Neural crest cell (in vitro differentiated cells): ENCODE measurements at places on chromosomes 6 and 20.

DNA sequence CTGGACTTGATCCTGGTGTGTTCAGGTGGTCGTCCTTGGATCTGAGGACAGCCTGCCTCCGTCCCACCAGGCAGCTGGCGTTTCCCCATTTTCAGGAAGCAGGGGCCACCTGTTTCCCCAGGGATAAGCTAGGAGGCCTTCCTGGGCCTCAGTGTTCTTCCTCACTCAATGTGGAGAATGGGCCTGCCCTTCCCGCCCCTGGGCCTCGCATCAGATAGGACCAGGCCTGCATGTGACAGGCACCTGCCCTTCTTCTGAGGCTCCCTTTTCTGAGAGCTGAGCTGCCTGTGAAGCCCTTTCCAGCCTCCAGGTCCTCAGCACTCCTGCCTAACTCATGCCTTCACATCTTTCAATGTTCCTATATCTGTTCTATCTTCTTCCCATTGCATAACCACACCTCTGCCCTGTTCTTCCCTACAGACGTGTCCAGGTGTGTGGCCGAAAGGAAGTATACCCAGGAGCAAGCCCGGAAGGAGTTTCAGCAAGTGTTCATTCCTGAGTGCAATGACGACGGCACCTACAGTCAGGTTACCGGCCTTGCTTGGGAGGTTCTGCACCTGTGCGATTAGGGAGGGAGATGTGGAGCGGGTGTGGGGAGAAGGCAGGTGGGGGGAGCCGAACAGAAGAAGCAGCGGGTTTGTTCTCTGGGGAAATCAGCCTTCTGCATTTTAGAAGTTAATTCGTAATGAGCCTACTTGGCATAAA is 85.1 kb downstream of the SMOC2 start:
- H3K4me3 ChIP-seq = no peak overlapping the region
- no peak overlapping the region for H3K27ac ChIP-seq
- H3K27me3 ChIP-seq = no peaks in the 10 kb centered on the region
- H3K36me3 ChIP-seq = no peaks in the 10 kb centered on the region
- no peak for DNase-seq

DNA sequence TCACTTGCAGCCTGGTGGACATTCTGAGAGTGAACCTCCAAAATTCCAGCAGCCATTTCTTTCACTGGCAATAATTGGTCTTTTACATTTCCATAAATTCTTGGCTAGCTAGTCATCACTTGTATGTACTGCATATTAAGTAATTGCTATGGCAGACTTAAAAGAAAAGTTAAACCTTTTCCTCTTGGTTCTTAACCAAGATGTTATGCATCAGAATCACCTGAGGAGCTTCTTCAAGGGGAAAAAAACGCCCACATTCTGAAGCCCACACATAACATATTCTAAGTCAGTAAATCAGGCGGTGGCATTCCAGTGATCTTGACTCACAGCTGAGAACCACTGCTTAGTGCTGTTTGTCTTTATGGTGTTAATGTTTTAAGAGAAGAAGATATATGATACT is 37.0 kb downstream of the CDC40 start:
- H3K36me3 ChIP-seq = peaks cover 17% of the 10 kb centered on the region
- no peaks in the 10 kb centered on the region for H3K4me1 ChIP-seq
- H3K4me3 ChIP-seq = no peak overlapping the region
- DNase-seq = no peak
- H3K27me3 ChIP-seq = no peaks in the 10 kb centered on the region

- H3K36me3 ChIP-seq = no peaks in the 10 kb centered on the region
- no peak overlapping the region for H3K4me3 ChIP-seq
- peaks cover 9% of the 10 kb centered on the region for H3K4me1 ChIP-seq
- peaks cover 5% of the 10 kb centered on the region for H3K27me3 ChIP-seq
These were observed 10.3 kb upstream of the TAAR9 start for GRCh38 chr6:132527791-132528190.

DNA sequence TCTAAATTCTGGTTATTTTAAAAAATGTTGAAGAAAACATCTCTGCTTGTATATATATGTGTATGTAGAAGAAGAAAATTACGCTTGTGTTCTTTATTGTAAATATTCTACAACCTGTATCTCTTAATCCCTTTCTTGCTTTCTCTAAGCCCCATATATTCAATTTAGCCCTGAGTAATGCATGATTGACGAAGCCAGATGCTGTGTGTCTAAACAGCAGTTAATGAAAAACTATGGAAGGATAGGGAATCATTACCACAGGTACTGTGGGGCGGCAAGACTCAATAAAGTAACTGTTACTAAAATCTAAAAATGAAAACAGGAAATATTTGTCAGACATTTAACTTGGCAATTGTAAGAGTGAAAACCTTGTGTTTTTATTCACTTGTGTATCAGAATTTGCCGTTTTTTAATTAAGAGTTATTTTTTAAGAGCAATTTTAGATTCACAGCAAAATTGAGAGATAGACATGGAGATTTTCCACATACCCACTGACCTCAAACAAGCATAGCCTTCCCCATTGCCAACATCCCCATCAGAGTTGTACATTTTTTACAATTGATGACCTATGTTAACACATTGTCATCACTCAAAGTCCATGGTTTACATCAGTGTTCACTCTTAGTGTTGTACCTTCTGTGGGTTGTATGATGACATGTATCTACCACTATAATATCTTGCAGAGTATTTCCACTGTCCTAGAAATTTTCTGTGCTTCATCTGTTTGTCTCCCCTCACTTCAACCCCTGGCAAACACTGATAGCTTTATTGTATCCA is 76.7 kb downstream of the BCKDHB start:
- no peak for DNase-seq
- H3K4me3 ChIP-seq = no peak overlapping the region
- no peaks in the 10 kb centered on the region for H3K4me1 ChIP-seq
- H3K36me3 ChIP-seq = peaks cover 14% of the 10 kb centered on the region
- H3K27me3 ChIP-seq = no peaks in the 10 kb centered on the region

DNA sequence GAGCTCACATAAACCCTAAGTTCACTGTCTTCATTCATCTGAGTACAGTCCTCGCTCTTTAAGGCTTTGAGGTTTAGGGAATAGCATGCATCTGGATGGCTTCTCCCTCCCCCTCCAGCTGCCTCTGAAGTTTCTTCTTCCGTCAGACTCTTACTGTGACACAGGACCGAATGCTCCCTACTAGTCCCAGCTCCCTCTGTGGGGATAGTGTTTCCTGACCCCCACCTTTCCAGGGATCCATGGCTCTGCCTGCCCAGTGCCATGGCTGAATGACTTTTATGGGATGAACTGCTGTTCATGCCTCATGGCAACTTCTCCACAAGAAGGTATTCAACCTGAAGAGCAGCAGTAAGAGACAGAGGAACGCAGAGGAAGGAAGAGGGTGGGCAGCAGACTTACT is 79.8 kb upstream of the EMILIN3 start:
- no peaks in the 10 kb centered on the region for H3K27me3 ChIP-seq
- no peak overlapping the region for H3K4me3 ChIP-seq
- no peaks in the 10 kb centered on the region for H3K4me1 ChIP-seq
- peaks cover 13% of the 10 kb centered on the region for H3K36me3 ChIP-seq
- no peak for DNase-seq
- peak overlapping the region; percentile 72 for H3K27ac ChIP-seq

GRCh38 chr20:37807471-37808232 is 95.3 kb upstream of the VSTM2L start:
- H3K27ac ChIP-seq = no peak overlapping the region
- H3K27me3 ChIP-seq = no peaks in the 10 kb centered on the region
- H3K36me3 ChIP-seq = peaks cover 7% of the 10 kb centered on the region
- H3K4me3 ChIP-seq = no peak overlapping the region

DNA sequence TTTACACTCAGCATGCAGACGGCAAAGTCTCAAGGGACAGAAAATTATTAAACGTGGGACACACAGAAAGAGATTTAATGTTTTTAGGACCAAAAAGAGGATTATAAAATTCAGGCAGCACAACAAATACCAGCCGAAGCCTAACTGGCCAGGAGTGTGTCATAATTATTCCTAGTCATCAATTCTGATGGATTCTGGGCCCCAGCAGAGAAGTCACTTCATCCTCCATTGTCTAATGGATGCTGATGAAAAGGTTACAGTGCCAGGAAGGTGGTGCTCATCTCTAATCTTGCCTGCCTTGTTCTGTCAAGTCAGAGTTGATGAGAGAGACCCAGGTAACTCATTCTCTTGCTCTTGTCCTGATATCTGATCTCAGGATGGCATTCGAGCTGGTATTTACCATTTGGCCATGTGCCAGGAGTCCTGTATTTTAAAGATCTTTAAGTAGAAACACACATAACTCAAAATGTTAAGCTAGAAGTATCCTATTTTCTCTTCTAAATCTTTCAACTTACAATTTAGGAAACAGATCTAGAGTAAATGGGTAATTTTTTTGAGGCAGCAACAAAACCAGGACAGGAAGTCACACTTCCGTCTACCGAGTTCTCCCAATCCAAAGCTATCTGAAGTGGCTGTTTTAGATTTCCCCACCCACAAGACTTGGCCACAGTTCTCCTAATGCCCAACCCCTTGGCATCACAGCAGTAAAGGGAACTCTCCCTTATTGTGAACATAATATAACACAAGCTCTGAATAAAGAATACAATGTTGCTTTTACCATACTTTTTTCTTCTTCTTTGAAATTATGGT is 50.0 kb downstream of the ADAT2 start:
- H3K27me3 ChIP-seq = no peaks in the 10 kb centered on the region
- no peaks in the 10 kb centered on the region for H3K36me3 ChIP-seq
- peaks cover 40% of the 10 kb centered on the region for H3K4me1 ChIP-seq
- DNase-seq = no peak
- H3K4me3 ChIP-seq = no peak overlapping the region

DNA sequence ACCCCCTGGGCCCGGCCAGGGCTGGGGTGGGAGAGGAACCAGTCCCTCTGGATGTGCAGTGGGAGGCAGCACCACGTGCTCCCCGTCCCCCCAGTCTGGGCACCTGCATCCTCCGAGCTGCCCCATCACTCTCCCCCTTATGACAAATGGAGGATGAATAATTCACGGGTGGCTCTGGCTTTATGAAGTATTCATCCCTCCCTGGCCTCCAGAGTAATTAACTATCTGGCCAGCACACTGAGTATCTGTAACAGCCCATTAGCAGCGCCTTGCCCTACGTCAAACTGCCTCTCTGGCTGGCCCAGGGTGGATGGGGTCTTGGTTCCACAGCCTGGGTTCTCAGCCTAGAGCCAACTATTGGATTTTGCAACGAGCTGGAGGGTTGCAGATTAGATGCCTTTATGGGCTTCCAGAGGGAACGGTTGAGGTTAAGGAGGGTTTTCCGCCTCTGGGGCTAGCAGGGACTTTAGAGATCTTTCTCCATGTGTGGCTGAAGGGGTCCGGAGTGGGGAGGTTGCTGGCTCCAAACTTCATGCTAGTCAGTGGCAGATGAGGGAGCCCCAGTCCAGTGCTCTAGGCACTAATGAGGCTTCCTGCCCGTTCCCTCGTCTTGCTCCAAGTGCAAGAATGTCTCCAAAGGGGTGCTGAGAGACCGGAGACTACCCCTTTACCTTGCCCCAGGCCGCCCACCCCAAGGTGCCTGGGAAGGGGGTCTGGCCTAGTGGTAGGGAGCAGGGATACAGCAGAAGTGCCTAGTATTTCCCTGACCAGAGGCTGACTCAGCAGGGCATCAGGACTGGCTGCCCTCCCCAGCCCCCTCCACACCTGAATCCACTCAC is 53.5 kb upstream of the MLN start:
- H3K27ac ChIP-seq = no peak overlapping the region
- H3K27me3 ChIP-seq = peaks cover 6% of the 10 kb centered on the region
- H3K4me1 ChIP-seq = no peaks in the 10 kb centered on the region
- H3K36me3 ChIP-seq = no peaks in the 10 kb centered on the region
- H3K4me3 ChIP-seq = no peak overlapping the region
- DNase-seq = no peak

GRCh38 chr6:143333081-143333480 is 117.4 kb downstream of the ADAT2 start:
- no peak for DNase-seq
- peaks cover 5% of the 10 kb centered on the region for H3K36me3 ChIP-seq
- peak overlapping the region; percentile 36 for H3K27ac ChIP-seq
- H3K4me1 ChIP-seq = peaks cover 3% of the 10 kb centered on the region

DNA sequence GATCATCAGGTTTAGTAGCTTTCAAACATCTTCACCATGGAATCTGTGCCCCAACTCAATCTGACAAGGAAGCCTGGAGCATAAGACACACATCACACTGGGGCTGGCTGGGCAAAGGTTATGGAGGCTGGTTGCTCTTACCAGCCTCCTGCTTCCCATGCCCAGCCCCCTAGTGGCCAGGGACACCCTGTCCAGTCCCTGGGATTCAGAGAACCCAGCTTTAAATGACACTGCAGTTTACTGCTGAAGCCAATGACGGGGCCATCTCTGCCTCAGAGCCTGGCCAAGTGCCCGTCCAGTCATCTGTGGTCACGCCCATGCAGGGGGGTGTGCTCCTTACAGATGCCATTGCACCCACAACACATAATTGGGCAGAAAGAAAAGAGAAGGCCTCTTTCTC is 272.9 kb downstream of the SMOC2 start:
- H3K4me1 ChIP-seq = no peaks in the 10 kb centered on the region
- peak; percentile 7 for DNase-seq
- H3K27ac ChIP-seq = no peak overlapping the region
- no peaks in the 10 kb centered on the region for H3K27me3 ChIP-seq
- H3K36me3 ChIP-seq = no peaks in the 10 kb centered on the region
- H3K4me3 ChIP-seq = no peak overlapping the region

GRCh38 chr6:141133836-141134235 is 998.9 kb upstream of the GJE1 start:
- no peak overlapping the region for H3K27ac ChIP-seq
- no peaks in the 10 kb centered on the region for H3K4me1 ChIP-seq
- no peak for DNase-seq

DNA sequence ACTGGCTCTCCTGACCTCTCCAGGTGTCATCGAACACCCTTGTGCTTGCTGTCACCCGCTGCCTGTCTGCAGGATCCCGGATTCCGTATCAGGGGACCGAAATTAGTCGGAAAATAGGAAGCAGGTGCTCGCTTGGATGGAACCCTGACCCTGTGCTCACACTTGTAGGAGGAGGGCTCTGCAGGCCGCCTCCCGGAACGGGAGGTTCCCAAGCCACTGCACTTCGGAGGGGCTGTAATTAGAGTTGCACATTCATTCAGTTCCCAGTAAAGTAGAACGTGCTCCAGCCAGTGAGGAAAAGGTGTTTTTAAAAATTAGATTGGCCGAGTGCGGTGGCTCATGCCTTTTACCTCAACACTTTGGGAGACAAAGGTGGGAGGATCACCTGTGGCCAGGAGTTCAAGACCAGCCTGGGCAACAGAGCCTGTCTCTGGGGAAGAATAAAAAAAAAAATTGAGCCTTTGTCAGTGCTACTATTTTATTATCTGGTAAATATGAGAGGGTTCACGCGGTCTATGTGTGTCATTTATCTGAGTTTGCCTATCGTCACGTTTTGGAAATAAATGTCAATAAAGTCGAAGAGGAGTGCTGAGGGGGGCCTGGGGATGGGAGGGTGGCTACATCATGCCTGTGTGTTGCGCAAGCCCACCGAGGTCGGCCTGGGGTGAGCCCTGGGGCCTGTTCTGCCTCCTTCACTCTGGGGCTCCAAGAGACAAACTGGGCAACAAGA is 1.5 kb upstream of the GMEB2 start:
- H3K27ac ChIP-seq = no peak overlapping the region
- peaks cover 23% of the 10 kb centered on the region for H3K4me1 ChIP-seq
- no peaks in the 10 kb centered on the region for H3K36me3 ChIP-seq
